ENCODE measurements at places on chromosomes 13 and 19. TPM values are rescaled to one million over a fixed set of nuclear protein-coding genes. Genes with fewer than 3 reads are reported as not detected.

DNA sequence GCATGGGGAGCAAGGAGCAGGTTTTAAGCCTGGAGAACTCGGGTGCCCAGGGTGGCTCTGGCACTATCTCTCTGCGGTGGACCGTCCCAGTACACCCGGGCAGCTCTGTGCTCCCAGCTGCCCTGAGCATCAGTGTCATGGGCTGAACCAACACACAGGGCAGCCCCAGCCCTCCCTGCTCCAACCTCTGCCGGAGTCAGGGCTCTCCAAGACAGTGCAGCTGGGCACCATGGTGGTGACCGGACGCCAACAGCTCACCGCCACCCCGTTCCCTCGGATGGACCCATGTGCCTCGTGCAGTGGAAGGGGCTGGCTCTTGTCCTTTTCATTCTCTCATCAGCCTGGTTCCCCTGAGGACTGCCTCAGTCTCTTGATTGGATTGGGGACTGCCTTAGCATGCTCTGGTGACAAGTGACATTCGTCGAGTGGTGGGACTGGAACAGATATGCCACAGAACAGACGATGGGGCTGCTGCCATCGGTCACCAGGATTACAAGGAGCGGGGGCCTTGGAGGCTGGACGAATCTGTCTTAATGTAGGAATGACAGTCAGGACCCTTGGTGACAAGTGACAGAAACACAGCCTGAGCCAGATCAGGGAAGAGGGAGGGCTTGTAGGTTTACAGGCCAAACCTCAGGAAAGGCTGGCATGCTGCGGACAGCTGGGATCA, 25.7 kb upstream of the VSTM2B start:
- DNase-seq = no peak

DNA sequence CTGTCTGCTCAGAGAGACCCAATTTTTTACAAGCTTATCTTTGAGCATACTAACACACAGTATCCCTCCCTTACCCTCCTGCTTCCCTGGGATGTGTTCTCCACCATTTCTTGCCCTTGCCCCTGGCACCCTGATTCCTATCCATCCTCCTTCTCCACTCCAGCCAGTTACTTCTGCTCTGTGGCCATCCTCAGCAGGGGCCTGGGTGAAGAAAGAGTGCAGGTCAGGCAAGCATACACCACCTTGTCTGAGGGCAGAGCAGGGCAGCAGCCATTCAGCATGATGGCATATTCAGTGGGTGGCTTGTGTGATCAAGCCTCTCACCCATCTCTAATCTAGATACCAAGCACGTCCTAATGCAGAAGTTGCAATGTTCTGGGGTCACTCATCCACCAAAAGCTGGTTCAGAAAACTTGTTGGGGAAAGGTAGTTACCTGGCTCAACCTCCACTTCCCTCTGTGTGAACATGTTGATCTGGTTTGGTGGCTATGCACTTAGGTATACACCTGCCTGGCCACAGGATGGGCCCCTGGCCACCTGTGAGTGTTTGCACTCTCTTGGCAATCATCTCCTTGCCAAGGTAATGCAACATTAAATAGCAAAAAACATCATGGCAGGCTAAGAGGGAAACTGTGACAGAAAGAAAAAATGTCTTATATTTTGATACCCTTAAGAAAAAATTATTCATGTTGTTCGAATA, 900.3 kb upstream of the MIR17HG start:
- DNase-seq = no peak

- no peak for DNase-seq
These were observed 268.3 kb downstream of the RFC3 start for GRCh38 chr13:34086281-34086680.

DNA sequence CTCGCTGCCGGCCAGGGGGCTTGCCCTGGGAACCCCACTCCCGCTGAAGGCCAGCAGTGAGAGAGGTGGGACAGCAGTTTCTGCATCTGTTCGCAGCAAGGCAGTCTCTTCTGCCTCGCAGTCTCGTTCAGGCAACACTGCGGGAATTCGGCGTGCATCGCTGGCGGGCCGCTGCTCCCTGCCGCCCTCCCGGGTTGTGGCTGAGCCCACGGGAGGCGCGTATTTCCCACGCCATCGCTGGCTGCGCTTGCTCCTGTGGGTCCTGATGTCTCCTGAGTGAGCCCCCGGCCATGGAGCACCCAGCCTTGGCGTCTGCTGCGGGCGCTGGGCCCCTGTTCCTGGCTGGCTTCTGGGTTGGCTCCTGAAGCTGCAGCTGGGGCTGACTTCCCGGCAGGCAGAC, 227.9 kb downstream of the TEX29 start:
- DNase-seq = no peak

- no peak for DNase-seq
These were observed 432.1 kb downstream of the TBC1D4 start for GRCh38 chr13:75049735-75050335.

DNA sequence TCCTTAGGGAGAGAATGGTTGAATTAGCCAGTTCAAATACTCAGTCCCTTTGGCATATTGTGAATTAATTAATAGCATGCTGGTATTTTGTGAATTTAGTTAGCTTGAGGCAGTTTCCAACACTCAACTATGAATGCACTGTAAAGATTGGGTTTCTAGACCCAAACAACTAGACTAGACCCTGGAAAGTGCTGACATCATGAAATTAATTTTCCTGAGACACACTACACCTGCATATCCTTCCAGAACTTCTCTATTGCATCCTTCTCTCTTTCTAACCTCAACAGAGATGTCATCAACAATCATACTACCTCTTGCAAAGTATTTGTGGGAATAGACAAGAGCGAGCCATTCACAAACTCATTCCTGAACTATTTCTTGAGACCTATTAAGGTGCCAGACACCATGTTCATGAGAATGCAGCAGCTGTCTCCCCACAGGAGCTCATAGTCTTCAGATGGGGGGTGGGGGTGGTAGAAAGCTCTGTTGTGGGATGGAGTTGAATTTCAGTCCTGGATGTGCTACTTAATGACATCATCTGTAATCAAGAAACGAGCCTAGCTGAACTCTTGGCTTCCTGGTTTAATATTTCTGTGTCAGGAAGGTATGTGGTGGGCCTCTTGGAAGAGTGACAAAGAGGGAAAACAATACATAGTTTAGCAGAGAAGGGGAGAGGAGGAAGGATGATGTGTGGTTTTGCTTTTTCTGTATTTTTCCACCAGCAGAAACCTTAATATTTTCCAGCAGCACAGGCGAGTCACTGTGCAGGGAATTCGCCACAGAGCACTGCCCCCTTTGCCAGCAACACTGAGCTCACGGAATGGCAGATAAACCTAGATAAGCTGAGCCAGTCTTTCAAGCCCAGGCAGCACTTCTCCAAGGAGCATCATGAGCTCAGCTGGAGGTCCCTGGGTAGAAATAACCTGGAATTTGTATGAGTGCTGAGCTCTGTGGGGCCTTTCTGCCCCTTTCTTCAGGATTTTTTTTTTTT, 53.1 kb upstream of the CYSLTR2 start:
- DNase-seq = no peak

GRCh38 chr19:15286688-15287365, 45.5 kb downstream of the BRD4 start:
- no peak for DNase-seq

GRCh38 chr13:94813920-94814475, 101.7 kb upstream of the SOX21 start:
- DNase-seq = no peak

DNA sequence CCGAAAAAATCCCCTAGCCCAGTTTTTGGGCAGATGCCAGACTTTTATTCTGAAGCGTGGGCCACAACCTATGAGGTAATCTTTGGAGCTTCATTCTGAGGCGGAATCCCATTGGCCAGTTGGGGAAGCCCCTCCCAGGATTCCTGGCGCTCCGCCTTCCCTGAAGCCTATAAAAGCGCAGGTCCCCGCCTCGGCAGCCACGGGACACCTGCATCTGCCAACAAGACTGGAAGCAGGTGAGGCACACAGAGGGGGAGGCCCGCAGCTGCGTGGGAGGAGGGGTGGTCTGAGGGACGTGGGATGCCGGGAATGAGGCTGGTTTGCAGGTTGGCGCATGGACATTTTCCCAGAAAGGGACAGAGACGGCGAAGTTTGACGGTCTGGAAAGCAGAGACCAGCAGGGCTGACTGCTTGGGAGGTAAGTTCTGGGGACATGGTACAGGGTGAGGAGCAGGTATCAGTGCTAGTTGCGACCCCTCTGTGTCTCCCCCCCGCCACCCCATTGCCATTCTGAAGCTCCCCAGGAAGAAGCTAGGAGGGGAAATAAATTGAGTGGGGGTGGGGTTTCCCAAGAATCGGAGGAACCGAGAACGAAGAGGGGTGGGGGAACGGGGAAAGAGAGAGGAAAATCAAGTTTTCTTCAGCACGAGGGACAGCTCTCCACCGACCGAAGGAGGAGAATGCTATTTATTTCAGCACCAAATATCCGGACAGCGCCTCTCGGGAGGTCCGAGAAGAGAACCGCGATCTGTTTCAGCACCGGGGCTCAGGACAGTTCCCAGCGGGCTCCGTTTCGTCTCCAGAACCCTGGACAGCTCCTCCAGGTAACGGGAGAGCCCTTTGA, 22.4 kb upstream of the FEM1A start:
- peak; percentile 36 for DNase-seq

GRCh38 chr13:27953676-27954405, 15.3 kb downstream of the CDX2 start:
- DNase-seq = peak; percentile 43

DNA sequence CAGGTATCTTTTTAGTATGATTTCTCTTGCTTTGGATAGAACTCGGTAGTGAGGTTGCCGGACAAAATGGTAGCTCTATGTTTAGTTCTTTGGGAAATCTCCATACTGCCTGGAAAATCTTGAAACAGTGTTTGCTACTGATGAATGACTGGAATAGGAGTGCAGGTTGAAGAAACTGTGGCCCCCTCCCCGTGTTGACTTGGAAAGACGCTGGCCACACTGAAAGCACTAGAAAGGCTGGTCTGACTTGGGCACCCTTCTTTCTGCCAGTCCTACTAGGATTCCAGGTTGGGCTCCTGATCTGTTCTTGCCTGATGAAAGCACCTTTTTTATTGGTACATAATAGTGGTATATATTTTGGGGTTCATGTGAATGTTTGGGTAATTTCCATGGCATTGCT, 46.3 kb downstream of the NLRP4 start:
- DNase-seq = no peak

GRCh38 chr19:5128936-5129389, 160.1 kb downstream of the KDM4B start:
- peak; percentile 15 for DNase-seq

DNA sequence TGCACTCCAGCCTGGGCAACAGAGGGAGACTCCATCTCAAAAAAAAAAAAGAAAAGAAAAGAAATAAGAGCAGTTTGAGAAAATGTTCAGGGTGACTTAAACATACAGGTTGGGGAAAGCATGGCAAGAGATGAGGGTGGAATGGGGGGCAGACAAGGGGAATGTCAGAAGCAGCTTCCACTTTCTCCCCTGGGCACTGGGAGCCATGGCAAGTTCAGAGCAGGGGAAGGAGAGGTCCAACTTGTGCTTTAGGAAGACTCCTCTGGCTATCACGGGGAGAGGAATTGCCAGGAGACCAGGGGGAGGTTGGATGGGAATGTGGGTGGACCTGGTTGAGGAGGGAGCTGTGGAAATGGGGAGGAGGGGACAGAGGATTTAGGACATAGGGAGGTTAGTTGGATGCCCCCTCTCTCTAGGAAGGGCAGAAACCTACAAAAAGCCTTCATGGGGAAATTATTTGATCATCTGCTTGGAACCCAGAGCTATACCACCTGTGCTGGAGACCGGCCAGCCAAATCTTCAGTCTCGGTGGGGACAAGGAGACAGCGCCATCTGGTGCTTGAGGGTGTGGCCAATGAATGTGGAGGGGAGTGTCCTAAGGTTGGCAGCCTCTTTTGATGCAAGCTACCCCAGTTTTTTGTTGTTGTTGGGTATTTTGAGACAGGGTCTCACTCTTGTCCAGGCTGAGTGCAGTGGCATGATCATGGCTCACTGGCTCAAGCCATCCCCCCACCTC, 7.3 kb upstream of the STRN4 start:
- peak; percentile 56 for DNase-seq

GRCh38 chr13:90500569-90500968, 846.9 kb upstream of the MIR17HG start:
- no peak for DNase-seq

DNA sequence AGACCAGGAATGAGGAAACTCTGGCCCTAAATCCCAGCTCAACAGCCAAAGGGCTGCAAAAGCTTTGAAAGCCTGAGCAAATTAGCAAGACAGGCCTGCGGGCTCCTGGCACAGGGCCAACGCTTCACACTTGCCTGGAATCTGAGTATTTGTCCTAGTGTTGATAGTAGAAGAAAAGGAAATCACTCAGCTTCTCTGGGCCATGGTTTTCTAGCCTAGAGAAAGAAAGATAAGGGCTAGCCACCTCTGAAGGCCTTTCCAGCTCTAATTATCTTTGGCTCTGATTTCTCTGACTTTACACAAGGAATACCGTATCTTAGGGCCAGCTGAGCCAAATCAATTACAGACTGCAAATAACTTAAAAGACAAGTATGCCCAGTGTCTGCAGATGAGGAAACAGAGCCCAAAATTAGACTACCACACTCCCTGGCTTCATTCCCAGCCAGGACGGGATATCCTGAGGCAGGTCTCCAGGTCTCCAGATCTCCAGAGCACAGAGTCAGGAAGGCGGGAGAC, 69.6 kb downstream of the STK24 start:
- DNase-seq = peak; percentile 60

DNA sequence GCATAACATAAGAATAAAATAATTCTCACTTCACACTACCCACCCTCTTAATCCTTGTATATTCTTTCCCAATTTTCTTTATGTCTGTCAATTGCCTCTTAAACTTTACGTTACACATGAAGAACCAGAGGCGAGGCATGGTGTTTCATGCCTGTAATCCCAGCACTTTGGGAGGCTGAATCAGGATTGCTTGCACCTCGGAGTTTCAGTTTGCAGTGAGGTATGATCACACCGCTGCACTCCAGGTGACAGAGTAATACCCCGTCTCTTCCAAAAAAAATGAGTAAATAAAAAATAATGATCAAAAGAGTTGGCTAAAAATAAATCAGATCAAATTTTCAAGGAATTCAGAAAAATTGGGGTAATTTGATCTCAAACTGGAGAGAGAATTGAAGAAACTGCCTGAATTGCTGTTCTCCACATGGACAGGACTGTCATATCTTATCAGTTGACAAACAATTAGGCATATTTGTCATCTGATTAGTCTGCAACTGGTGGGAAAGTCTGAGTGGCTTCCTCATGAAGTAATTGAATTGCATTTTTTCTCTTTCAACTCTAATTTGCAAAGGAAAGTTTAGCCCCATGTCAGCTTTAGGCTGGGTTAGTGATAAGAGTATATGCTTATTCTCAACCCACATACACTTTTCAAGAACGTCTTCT, 302.9 kb downstream of the ITGBL1 start:
- DNase-seq = no peak

The ICAM1 gene
- total RNA-seq = 14.7 TPM

The ZNF541 gene
- total RNA-seq = 0.90 TPM

The UGGT2 gene
- total RNA-seq = 62.4 TPM

The OR2Z1 gene
- not detected for total RNA-seq

All from tibial nerve (tissue), 4 donors.